ENCODE measurements at places on chromosomes 12 and 14.

DNA sequence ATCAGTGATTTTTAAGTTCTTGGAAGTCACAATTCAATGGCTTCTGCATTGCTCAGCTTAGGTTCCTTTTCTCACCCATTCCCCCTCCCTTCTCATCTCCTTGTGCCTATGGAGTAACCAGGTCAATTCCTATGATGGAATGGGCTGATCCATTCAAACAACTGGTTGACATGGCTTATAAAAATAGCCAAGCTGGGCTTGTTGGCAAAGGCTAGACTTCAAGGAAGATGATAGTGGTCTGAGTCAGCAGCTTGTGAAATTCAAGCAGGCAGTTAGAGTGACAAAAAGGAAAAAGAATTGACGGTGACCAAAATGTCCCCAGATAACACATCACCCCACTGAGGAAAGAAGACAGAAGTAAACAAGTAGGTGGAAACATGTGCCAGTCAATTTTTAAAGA lies 119.9 kb upstream of the PCED1B start:
- no peak for DNase-seq

DNA sequence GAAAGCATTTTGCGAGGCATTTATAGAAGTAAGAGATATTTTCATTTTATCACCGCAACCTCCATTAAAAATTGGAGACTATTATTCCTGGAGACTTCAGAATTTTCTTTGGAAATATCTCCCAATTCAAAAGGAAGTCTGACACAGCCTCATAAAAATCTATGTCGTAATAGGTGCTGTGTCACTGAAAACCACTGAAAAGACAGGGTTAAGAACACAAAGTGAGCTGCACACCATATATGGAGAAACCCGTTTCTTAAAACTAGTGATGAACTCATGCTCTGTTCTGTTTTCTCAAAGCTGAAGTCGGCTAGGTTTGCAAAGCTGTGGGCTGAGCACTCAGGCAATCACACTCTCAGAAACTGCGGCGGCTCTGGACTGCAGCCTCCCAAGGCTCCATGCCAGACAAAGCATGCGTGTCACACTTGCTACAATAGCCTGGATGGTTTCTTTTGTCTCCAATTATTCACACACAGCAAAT lies at the start of gene GLIPR1:
Gene GLIPR1, plus strand, starts transcription at position 287 of the 481 bp plus-strand sequence. Its CDS starts 126 bp downstream, at position 413.
- peak; percentile 27 for DNase-seq

DNA sequence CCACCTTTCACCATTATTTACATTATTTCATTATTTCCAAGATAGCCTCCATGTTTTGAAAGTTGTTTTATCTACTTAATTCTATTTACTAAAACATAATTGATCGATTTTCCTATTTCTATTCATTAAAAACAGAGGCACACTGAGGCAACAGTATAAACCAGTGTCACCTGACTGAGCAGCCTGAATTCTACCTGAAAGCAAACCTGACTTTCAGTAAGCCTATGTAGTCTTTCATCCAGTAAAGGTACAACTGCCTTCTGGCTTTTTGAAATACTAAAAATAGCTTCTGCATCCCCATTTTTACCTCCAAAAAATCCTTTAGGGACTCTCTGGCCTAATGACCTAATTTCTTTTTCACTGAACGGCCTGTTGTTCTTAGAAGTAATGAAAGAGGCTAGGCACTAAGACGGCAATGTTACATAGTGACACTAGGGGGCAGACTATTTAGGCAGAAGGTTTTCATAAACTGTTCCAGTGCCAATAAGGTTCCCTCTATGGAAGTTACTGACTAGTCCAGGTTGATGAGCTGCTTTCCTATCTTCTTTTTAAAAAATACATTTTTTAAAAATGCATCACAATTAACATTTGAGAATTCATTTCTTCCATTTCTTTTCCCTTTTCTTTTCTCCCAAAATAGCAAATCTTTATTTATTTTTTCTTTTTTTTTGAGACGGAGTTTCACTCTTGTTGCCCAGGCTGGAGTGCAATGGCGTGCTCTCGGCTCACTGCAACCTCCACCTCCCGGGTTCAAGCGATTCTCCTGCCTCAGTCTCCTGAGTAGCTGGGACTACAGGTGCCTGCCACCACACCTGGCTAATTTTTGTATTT lies 17.5 kb downstream of the ANAPC5 start:
- DNase-seq, result peak; percentile 74

DNA sequence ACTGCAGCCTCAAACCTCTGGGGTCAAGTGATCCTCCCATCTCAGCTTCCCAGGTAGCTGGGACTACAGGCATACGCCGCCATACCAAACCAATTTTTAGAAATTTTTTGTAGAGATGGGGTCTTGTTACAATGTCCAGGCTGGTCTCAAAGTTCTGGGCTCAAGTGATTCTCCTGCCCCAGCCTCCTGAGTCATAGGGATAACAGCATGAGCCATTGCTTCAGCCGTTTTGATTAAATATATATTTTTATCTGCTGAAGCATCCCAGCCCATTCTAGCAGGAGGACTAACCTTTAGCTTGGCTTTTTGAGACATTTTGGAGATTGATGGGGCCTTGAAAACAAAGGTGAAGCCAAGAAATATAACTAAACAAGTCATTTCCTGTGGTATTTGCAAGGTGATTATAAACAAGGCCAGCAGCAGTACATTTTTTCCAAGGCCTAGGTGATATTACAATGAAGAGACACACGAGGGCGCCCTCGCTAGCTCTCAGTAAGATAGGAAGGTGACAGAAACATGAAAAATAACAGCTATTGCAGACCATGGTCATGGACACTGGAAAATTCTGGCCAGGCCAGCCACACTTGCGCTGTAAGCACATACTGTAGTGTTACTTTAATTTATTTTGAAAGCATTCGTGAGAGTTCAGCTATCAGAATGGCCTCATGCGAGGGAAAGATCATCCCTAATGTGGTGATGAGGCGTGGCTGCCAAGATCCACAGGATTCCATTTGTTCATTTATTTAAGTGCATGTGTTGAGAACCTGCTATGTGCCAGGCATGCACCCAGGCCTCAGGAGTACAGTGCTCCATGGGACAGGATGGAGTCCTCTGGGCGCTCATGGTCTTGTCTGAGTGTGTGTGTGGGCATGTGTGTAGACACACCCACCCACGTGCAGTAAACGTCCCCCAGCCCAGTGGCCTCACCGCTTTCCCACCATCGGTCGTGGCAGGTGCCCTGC lies 63.5 kb downstream of the DGLUCY start:
- peak; percentile 71 for DNase-seq

Data from iPS-NIHi11 (cell line).